ENCODE measurements at places on chromosomes 4 and X.
A peak's percentile ranks its signal among the peaks of the same experiment; 100 is the strongest.

- peak; percentile 28 for DNase-seq
These were observed 768 bp upstream of the CDKL5 start for GRCh38 chrX:18424482-18425198.

- no peak for DNase-seq
These were observed 207.3 kb upstream of the CXorf51B start for GRCh38 chrX:146602246-146602645.

- DNase-seq, result no peak
These were observed 396.0 kb downstream of the PDGFC start for GRCh38 chr4:156575430-156576073.

DNA sequence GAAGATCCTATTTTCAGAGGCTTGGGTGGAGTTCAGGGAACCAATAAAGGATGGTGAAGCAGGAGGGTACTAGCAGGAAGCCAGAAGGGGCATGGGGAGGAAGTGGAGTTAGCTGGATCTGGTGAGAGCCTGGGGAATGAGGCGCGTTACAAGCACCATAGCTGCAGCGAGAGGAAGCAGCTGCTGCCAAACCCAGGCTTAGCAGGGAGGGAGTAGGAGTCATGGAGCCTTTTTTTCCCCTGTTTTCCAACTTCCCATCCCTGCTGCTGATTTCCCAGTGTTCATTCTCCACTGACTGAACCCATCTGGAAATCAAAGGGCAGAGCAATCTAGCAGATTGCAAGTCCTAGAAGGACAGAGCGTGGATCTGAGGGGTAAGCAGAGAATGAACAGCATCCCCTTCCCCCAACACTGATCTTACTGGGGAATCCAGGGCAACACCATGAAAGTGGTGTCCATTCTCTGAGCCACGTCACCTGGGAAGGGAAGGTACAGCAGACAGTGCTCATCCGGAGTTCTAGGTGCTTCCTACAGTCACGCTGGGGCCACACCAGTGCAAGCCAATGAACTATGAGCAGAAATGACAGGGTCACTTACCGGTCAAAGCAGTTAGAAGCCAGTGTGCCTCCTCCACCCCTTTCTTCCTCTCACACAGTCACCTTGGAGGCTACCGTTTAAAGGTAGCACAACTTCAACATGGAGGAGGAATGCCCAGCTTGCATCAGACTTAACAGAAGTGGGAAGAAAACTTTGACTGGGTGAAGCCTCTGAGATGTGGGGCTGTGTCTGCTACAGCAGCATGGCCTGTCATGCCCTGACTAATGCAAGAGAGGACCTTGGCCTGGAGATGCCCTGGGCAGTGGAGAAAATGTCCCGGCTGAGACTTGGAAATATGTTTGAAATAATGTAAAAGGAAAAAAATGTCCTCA is 36.7 kb downstream of the SMIM20 start:
- DNase-seq, result no peak

DNA sequence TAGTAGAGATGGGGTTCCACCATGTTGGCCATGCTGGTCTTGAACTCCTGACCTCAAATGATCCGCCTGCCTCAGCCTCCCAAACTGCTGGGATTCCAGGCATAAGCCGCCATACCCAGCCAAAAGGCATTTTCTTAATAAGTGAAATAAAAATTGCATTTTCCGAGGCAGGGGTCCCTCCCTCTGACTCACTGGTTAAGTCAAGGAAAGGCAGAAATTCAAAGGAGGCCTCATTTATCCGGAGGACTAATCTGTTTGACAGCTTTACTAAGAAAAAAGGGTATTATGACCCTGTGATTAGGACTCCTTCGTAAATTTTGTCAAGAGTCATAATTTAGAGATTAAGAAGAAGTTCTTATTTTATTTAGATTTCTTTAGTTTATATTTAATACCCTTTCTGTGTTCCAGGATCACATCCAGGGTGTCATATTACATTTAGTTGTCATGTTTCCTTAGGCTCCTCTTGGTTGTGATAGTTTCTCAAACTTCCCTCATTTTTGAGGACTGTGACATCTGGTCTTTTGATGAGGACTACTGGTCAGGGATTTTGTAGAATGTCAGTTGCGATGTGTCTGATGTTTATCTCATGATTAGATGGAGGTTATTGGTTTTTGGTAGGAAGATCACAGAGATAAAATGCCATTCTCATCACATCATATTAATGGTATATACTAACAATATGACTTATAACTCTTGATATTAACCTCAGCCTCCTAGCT is 753.7 kb upstream of the AMOT start:
- no peak for DNase-seq

DNA sequence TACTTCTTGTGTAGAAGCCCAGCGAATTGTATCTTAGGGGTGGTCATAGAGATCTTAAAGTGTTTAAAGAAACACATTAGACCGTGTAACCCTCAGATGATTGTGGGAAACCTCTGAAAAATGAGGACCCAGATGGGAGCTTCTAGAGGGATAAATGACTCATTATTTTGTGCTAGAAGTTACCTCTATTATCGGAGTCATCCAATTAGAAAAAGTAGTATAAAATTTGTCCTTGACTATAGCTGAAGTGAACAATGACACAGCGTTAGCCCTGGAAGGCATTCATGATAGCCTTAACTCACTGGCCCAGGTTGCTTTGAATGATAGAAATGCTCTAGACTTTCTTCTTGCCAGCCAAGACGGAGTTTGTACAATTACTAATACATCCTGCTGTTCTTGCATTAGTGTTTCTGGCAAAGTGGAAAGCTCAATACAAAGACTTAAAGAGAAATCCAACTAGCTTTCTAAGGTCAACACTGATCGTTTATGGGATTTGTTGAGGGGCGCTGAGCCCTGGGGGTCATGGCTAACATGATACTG is 178.9 kb upstream of the VEGFC start:
- no peak for DNase-seq

- DNase-seq, result no peak
These were observed 80.0 kb downstream of the PCYT1B start for GRCh38 chrX:24567169-24567568.

GRCh38 chr4:110135523-110135922 is 62.9 kb downstream of the ELOVL6 start:
- DNase-seq, result no peak

GRCh38 chr4:54813674-54814073 is 155.9 kb downstream of the KIT start:
- DNase-seq, result no peak

- no peak for DNase-seq
These were observed 39.8 kb upstream of the ATOH1 start for GRCh38 chr4:93788712-93789111.

DNA sequence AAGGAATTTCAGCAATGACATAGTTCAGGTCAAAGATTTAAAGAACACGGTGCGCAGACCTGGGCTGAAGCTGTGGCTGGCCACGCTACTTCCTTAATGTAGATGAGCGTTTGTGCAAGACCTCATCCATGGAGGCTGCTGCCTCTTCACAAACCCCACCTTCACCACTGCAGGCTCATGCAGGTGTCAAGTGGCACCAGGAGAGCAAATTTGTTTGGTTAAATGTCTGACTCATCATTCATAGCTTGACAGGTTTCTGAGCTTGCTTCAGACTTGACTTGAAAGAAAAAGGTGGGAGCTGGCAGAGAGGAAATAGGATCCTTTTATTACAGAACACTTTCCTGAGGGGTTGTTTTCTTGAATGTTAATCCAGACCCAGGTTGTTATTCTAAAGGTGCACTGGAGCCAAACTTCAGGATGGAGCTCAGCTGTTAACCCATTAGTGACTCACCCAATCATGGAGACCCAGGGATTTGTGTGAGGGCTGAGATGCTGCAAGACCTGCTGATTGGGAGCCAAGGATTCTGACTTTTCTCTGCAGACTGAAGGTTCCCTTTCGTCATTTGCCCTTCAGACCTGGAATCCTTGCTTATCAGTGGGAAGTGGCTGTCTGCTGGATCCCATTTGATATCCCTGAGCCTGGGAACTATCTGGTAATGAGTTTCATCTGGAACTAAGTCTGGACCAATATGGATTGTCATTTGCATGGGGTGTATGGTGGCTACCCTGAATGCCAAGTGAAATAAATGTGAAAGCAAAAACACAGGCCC is 315.3 kb downstream of the PTTG2 start:
- peak; percentile 32 for DNase-seq

- DNase-seq, result no peak
These were observed 29.1 kb upstream of the UTP14A start for GRCh38 chrX:129876771-129877305.

DNA sequence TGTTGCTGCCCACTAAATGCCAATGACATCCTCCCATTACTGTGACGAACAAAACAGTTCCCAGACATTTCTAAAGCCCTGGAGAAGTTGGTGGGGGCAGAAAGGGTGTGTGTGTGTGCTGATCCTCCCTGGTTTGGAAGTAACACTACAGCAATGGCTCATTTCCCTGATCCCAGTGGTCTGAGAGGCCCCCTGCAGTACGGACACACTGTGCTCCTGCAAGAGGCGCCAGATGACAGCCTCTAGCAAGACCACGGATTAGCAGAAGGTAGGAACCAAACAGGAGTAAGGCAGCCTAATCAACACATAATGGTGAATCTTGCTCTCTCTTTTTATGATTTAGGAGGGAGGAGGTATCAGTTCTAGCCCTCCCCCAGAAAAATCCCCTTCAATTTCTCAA is 49.6 kb downstream of the CHRDL1 start:
- DNase-seq, result no peak

GRCh38 chr4:140326395-140326993 is 47.0 kb upstream of the SCOC start:
- DNase-seq, result peak; percentile 8

- DNase-seq, result no peak
These were observed 17.4 kb upstream of the FAM47E start for GRCh38 chr4:76233967-76234678.

DNA sequence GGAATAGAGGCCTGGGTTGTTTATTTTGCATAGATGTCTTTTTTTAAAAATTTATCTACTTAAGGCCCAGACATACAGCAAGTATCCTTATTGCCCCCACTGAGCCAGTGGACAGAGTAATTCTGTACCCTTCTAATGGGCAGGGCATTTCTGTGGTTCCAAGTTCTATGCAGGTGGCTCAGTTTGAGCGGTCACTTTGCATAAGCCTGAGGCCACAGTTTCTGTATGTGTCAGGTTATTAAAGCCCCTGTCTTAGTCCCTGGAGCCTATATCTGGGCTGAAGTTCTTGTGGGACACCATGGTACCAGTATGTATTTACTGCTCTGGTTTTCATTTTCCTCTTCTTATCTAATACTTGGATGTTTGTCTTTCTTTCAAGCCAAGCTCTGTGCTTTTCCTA is 168.8 kb downstream of the MID1IP1 start:
- no peak for DNase-seq

DNA sequence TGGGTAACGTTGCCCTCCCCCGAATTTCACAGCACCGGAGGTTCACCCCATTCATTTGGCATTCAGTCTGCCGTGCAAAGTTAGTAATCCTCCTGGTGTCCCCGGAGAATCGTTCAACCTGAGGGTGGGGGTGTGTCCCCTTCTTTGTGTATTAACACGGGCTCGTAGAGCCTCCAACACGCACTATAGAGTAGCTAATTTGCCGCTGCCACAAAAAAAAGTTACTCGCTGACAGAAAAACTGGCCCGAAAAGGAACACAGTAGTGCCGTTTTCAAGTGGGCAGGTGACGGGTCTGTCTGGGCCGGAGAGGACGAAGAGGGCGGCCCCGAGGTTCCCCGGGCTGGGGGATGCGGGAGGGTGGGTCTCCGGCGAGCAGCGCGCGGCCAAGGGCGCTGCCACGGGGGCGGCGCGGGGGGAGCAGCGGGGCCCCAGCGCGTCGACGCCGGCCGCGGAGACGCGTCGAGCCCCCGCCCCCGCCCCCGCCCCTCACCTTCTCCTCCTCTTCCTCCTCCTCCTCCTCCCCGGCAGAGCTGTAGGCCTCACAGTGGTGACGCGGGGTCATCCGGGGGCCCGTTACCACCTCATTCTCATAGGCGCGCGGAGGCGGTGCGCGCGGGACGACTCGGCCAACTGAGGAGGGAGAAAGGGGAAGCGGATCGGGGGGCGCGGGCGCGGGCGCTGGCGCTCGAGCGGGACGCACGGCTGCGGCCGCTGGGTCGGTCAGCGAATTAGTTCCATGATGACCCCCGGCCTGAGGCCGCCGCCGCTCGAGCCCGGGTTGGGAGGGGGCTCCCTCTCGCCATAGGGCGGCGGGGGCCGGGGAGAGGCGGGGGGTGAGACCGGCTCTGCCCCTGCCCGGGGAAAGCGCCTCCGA is 571 bp downstream of the CCNI start:
- DNase-seq, result peak; percentile 75

DNA sequence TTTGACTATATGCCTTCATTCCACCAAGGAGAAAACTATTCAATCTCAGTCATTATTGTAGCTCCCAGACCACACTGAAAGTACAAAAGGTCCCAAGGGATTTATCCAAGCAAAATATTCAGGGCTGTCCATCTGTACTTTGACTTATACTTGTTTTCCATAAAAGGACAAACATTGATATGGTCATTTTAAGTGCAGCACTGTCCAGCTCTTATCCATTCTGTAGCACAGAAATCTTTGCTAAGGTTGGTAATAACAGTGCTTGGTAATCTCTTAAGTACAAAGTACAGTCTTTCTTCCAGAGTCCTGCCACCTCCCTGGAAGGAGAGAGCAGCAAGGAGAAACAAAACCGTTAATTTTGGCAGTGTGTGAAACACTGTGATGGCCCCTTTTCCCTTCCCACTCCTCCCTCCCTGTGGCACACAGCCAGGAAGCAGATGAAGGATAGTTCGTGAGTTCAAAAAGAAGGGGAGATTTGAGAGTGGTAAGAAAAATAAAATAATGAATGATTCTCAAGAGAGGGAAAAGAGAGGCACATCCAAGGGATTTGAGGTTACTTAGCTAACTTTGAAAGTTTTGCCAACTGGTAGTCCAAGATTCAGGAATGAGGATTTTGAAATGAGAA is 6.8 kb upstream of the CXCL2 start:
- DNase-seq, result no peak

DNA sequence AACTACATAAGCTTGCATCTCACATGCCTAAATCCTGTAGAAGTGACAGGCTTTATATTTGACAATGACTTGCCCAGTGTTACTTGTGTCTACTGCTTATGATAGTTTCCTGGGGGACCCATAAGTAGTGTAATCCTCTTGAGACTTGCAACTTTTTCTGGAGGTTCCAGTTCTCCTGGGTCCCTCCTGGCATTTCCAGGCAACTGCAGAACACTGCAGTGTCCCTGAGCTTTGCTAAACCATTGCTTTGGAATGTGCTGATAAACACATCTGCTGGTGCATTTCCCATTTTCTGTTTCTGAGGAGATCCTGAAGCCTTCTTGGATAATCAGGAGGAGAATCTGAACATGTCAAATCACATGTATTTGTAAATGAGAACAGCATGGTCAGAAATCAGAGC is 82.0 kb downstream of the ANOS1 start:
- DNase-seq, result no peak

- DNase-seq, result no peak
These were observed 77.8 kb upstream of the PRDX4 start for GRCh38 chrX:23589496-23589895.

GRCh38 chr4:81827577-81828202 is 356.0 kb upstream of the RASGEF1B start:
- no peak for DNase-seq

- DNase-seq, result no peak
These were observed 26.1 kb downstream of the SMARCA5 start for GRCh38 chr4:143539670-143540023.

GRCh38 chr4:10160281-10160856 is 43.8 kb upstream of the WDR1 start:
- DNase-seq, result no peak

- DNase-seq, result no peak
These were observed 12.1 kb upstream of the CSN2 start for GRCh38 chr4:69977582-69977981.

All from nephron progenitor cell (in vitro differentiated cells).